ENCODE measurements at places on chromosomes 4 and X. TPM values are rescaled to one million over a fixed set of nuclear protein-coding genes. Genes with fewer than 3 reads are reported as not detected.
A peak's percentile ranks its signal among the peaks of the same experiment; 100 is the strongest.

The AKAP14 gene
- not detected for total RNA-seq

The PRKG2 gene
- 0.02 TPM for total RNA-seq

The UCP1 gene
- total RNA-seq: not detected

The SH3D19 gene
- 22.9 TPM for total RNA-seq

The PALLD gene
- 26.4 TPM for total RNA-seq

The RAB39B gene
- 5.5 TPM for total RNA-seq

The GLUD2 gene
- total RNA-seq: 2.5 TPM

The HSFX2 gene
- not detected for total RNA-seq

The GLOD5 gene
- not detected for total RNA-seq

The CCNA2 gene
- total RNA-seq: 148 TPM

The XAGE1B gene
- 1.3 TPM for total RNA-seq

The SPANXC gene
- not detected for total RNA-seq

The CT55 gene
- total RNA-seq: 1.5 TPM

GRCh38 chr4:26746802-26747213 is 113.8 kb upstream of the STIM2 start:
- DNase-seq: no peak

DNA sequence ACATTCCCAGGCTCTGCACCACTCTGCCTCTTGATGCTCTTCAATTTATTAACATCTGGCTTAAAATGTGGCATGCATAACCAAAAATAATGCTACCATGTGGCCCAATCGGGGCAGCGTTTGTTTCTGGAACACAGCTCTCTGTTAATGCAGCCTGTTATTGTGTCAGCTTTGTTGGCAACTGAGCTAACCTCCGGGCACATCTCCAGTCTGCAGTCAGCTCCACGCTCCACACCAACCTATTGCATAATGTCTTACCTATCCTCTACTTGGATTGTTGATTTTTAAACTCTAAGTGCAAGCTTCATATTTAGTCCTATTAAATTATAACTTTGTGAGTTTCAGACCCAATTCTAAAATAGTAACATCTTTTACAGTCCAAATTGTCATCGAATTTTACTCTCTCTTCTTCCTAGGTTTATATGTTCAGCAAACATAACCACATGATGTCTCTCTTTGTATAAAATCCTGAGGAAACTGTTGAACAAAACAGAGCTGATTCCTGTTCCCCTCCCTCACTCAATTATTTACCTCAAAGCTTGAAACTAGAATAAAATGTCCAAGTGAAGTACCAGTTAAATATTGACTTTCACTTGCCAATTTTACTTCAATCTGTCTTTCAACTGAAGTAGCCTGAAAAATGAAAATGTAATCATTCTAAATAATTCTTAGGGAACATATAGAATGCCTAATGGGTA is 92.2 kb upstream of the RAPGEF2 start:
- DNase-seq: peak; percentile 13

DNA sequence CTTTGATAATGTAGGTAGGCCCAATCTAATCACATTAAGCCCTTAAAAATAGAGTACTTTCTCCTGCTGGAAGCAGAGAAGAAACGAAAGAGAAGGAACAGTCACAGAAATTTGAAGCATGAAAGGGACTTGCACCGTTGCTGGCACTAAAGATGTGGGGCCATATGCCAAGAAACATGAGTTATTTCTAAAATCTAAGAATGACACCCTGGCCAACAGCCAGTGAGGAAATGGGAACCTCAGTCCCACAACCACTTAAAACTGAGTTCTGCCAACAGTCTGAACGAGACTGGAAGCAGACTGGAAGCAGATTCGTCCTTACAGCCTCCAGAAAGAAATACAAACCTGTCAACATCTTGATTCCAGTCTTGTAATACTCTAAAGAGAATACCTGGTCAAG is 70.1 kb downstream of the CENPC start:
- no peak for DNase-seq

- no peak for DNase-seq
Observed at GRCh38 chr4:130675266-130675665, 1579.3 kb downstream of the C4orf33 start.

- peak; percentile 22 for DNase-seq
Observed at GRCh38 chr4:99815597-99816011, 1.0 kb upstream of the DAPP1 start.

DNA sequence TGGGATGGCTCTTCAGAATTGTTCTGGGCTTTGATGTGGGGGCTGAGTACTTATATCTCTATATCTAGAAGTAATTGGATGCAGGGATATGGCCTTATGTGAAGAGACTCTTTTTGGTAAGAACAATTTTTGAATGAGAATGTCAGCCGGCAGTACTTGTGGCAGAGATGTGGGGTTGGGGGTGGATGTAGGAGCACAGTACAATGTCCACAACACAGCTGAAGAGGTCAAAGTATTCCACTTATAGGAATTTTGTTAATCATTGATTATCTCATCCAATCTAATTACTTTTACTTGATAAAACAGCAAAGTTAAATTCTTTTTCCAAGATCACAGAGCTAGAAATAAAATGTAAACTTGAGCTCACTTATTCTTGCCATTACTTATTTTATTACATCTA is 391.4 kb downstream of the TEX13C start:
- no peak for DNase-seq

DNA sequence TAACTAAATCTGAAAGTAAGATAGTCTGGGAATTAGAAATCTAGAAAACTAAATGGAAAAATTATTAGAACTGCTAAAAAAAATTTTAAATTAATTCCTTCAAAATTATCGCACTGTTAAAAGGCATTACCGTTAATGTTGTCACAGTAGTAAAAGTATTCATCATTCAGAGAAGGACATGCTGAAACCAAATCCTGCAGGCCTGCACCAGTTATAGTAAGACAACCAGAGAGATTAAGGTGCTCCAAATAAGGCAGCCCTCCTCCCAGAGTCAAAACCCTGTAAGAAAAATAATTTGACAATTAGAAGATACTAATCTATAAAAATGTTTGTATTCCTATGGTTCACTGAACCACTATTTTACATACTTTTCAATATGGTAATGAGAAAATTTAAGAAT is 43.0 kb downstream of the FBXL5 start:
- DNase-seq: no peak

- DNase-seq: no peak
Observed at GRCh38 chrX:50888884-50889283, 21.7 kb upstream of the BMP15 start.

DNA sequence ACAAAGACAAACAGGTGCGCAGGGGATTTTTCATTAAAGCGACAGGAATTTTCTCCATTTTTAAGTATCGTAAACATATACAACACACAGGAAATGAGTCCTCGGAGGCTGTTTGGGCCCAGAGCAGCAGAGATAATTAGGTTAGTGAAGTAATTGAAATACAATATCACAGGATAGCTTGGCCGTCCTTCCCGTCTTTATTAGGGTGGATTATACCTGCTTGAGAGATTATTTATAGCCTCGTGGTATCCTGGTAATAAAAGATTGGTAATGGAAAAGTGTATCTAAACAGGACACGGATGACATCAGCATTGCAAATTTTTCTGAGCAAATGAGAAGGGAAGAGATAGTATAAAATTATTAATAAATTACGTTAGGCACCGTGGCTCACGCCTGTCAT is 68.2 kb downstream of the CRLF2 start:
- no peak for DNase-seq

DNA sequence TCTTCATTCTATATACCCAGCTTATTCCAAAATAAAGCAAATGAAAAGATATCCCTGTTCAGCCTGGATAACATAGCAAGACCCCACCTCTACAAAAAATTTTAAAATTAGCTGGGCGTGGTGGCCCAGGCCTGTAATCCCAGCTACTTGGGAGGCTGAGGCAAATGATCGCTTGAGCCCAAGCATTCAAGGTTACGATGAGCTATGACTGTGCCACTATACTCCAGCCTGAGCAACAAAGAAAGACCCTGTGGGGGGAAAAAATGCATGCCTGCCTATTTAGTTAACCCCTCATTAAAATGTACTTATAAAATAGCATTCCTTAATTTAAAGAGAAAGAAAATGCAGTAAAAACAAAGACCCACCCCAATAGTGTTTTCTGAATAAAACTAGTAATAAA is 9.3 kb downstream of the PRSS12 start:
- no peak for DNase-seq

GRCh38 chrX:98362630-98363029 is 1478.9 kb downstream of the RPA4 start:
- DNase-seq: no peak

DNA sequence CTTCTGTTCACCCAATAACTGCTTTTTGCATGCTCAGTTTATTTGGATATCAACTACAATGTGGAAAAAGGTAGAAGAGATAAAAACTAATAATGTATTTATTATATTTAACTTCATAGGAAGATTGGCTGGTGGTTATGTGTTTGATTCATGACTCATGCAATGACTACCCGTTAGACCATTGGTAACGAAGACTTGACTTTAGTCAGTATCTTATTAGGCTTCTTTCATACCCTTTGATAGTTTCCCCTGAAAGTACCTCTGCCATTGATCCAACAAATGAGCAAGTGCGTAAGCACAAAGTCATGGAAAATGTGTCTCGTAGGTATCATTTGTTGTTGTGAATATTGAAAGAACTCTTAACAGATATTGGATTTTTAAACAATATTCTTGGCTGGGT is 394.7 kb downstream of the PPP3CA start:
- DNase-seq: no peak

DNA sequence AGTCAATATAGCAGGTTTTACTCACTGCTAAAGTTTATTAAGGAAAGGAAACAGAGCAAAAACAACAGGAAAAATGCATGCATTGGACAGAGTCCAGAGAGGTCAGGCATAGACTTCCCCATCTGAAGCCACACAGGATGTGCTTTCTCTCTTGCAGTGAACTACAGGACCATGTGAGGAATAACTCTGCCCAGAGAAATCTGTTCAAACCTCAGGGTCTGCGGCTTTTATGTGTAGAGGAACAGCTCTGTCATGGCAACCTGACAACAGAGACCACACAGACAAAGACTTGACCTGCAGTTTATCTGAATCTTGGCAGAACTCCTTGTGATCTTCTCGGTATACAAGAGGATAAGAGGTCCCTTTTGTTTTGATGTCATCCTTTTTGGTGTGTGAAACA is 46.3 kb upstream of the LONRF3 start:
- DNase-seq: no peak

- no peak for DNase-seq
Observed at GRCh38 chr4:1417522-1418390, 11.5 kb upstream of the NKX1-1 start.

- DNase-seq: no peak
Observed at GRCh38 chr4:148094149-148094548, 348.1 kb downstream of the NR3C2 start.

DNA sequence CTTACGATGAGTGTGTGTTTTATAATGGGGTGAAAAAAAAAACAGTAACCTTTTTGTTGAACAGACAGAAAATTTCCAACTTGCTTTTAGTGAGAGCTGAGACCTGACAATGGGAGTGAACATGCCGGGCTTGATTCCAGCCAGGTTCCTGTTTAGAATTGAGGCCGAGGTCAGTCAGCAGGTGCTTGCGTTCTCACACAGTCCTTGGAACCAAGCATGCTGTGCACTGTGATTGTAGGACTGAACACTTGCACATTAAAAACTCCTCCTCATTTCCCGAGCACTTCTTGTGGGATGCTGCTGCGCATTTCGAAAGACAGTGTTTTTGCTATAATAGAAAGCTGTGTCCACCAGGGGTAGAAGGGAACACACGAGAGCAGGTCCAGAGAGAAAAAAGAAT is 51.8 kb downstream of the TMEM131L start:
- no peak for DNase-seq

DNA sequence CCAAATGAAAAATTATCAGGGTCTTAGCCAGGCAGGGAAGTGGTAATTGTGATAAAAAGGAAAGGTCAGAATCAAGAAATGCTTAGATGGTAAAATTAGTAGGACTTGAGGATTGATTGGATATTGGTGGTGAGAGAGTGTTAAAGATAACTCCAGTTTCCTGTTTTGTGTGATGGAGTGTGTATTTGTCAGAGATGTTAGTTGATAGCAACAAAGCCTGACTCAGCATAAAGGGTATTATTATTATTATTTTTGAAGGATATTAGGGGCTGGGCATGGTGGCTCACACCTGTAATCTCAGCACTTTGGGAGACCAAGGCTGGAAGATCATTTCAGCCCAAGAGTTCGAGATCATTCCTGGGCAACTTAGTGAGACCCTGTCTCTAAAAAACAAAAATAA is 23.6 kb upstream of the OGT start:
- no peak for DNase-seq

GRCh38 chr4:743463-744211 is 38.0 kb downstream of the PCGF3 start:
- DNase-seq: no peak

GRCh38 chrX:136477026-136477425 is 10.7 kb upstream of the BRS3 start:
- DNase-seq: no peak

DNA sequence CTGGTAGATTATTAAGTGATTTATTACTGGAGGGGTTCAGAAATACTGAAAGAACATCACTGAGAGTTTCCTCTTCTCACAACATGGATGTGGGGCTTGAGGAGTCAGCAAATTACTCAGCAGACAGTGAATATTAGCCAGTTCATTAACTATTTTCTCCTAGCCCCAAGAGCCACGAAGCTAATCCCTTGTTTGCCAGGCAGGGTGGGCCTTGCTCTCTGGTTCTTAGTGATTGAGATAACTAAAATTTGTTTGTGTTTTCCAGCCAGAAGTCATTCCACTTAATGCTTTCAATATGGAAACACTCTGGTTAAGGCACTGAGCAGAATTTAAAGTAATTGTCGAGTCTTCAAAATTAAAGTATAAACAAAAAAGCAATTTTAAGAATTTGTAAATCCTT is 40.1 kb upstream of the PASD1 start:
- DNase-seq: no peak

GRCh38 chrX:136453771-136454170 is 34.0 kb upstream of the BRS3 start:
- DNase-seq: no peak

DNA sequence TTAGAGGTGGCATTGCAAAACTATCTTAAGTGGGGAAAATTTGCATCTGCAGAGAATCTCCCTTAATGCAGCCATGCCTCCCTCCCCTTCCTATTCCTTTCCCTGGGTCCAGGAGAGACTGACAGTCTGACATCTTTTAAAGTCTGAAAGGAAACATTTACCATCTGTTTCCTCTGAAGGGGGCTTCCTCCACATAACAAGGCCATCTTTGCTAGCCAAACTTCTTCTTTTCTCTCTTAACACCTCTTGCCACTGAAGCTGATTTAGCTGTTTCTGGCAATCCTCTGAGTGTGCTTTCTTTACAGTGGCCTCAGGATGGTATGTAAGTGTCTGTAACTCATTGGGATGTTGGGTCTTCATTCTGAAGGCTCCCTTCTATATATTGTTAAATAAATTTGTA is 34.6 kb upstream of the AADAT start:
- DNase-seq: no peak

DNA sequence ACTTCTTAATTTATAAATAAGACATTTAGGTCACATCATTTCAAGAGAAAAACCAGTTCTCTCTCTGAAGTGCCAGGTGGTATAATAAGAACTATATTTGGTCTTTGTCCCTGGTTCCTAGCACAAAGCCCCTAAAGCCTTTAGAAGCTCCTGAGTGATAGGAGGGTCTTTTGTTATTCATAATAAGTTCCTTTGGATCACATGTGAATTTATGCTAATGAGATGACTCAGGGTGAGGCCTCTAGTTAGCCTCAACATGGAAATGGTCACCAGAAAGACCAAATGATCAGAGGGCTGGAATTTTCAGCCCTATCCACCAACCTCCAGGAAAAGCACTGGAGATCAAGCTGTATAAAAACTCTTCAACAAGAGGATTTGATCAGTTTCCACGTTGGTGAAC is 68.1 kb upstream of the BLTP1 start:
- no peak for DNase-seq
